ENCODE measurements at places on chromosomes 4 and X.

DNA sequence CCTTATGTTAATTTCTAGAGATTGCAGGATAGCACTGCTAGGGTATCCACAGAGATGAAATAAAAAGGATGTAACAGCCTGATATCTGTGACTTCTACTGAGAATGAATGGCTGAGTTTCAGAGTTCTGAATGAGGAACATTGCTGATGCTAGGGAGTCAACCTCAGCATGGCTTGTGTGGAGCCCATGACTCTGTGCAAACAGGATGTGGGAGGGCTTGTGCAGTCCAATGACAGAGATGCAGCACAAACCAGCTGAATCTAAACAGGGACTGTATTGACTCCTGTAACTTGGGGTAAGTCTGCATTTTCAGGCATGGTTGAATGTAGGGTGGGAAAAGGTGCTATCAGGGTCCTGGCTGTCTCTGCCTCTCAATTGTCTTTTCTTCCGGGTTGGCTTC is 5.3 kb upstream of the RASL11B start:
- DNase-seq, result no peak

- DNase-seq, result no peak
Measured at GRCh38 chrX:13938051-13938828, 91.5 kb downstream of the GEMIN8 start.

- DNase-seq, result no peak
Measured at GRCh38 chr4:86594559-86595425, 677 bp downstream of the PTPN13 start.

DNA sequence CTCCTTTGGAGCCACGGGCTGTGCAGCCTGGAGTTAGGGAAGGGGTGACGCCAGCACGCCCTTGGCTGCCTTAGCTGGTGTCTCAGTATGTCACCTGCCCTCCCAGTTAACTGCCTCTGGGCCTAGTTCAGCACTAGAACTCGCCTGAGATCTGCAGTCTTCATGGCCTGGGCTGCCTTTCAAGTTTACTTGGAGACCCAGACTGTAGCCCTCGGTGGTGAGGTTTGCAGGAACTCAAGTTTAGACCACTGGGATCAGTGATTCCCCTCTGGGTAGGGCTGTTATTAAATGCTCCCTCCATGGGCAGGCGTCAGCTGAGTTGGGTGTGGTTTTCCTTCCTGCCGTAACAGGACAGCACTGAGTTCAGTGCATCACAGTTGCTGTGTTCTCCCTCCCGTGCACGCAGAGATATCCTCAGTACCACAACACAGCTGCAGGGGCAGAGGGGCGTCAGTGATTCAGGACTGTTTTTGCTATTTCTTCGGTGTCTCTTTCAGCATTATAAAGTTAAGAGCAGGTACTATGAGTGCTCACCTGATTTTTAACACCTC is 30.5 kb downstream of the PLAC8 start:
- no peak for DNase-seq

- DNase-seq, result no peak
Measured at GRCh38 chr4:79083406-79084010, 144.3 kb upstream of the PAQR3 start.

GRCh38 chr4:15254236-15254880 is 173.5 kb upstream of the C1QTNF7 start:
- no peak for DNase-seq

DNA sequence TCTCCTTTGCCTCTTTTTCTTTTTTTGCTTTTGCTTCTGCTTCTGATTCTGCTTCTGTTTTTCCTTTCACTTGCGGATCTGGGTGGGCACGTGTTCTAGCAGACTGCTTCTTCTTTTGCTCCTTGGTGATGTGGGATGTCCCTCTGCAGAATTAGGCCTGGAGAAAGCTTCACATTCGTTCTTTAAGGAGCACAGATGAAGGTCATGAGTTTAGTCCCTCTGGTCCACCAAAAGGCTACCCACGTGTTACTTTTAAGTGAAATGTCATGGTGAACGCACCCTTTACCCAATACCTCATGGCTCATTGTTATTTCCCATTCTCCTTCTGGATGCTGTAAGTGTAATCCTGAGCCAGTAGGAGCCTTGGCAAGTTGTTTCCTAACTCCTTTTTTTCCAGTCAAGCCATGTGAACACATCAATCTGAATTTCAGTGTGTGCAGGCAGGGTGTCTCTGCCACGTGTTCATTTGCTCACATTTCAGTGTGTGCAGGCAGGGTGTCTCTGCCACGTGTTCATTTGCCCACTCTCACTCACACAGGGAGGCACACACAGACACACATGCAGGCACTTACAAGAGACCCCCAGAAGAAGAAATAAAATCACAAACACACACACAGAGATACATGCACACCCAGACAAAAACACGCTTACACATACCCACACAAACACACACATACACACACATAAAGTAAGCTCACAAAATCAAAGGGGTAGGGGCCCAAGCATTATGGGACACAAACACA is 36.9 kb downstream of the NBDY start:
- no peak for DNase-seq

GRCh38 chr4:25756503-25756902 is 100.9 kb downstream of the SLC34A2 start:
- DNase-seq, result no peak

DNA sequence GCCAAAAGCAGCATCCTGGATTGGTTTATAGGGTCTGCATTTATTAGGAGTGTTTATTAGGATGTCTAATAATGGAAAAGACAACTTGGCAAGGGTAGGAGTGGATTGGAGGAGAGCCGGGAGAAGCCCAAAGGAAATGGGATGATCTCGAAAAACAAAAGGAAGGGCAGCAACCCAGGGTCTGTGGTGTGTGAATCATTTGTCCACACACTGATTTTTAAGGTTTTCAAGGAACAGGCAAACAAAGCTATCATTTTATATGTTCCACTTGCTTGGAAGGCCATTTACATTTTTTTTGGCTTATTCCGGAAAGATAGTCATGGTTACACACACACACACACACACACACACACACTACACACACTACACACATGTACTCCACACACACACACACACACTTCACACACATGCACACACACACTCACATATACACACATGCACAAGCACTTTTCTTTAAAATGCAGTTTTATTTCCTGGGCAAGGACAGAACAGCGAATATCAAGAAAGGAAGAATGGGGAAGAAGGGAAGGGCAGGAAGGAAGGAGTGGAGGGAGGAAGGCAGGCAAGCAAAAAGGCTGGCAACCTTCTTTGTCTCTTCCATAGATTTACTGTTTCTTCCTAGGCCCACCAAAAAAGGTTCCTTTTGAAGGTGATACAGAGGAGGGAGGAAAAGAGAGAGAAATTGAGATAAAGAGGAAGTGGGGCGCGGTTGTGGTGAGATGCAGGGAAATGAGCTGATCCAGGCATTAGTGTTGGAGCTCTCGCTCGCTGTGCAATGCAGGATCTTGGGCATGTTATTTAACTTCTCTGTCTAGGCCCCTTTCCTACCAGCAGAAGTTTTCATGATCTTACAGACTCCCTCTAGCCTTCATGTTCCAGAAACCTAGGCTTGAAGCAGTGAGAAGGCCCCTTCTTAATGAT is 88.6 kb upstream of the MAML3 start:
- DNase-seq, result no peak

DNA sequence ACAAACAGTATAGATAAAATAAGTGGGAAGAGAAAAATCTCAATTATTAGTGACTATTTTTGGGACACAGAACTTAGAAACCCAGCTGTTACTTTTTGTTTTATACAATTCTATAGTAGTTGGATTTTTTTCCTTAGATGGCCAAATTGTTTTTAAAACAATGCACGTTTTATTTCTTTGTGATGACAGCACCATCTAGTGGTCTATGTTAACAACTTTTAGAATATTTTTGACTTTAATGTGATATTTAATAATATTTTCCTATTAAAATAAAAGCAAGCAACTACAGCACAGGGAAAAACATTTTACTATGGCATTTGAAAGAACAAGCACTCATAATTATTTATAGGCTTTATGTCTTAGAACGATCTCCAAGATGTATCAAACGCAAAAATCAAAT is 5.6 kb upstream of the SMIM31 start:
- no peak for DNase-seq
